ENCODE measurements at places on chromosomes 13 and 19. TPM values are rescaled to one million over a fixed set of nuclear protein-coding genes. Genes with fewer than 3 reads are reported as not detected.

Gene HSH2D
- total RNA-seq, result not detected

Gene ZIK1
- total RNA-seq, result 2.3 TPM

DNA sequence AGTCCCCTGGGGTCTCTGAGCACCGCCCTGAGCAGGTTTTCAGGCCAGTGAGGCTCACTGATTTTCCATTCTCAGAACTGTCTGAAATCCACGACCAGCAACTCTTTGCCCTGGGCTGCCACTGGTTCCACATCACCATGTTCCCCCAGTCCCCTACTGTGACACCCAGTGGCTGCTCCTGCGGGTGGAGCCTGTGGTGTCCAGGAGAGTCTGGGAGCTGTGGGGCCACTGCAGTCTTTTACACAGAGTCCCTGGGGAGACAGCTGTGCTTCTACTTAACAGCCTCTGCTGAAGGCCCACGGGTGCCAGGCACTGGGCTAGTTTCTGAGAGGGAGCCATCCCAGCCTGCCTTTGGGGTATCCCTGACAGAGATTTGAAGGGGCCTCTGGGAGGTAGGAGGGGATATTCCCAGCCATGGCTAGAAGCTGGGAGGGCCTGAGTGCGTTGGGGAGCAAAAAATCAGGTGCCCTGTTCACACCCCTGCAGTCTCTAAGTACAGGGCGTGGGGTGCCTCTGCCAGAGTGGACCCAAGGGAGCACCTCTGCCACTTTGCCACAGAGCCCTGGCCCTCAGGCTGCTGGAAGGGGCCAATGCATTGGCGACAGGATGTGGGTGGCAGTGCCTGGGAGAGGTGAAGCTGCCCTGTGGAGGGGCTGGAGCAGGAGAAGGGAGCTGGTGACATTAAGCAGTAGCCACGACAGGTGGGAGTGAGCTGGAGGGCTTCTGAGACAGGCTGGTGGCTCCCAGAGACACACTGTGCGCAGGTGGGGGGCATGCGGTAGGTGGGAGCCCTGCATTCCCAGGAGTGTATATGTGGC lies 200.2 kb upstream of the ZNF536 start:
- no peak for DNase-seq

GRCh38 chr13:22189176-22190048 lies 518.5 kb downstream of the FGF9 start:
- DNase-seq, result no peak

GRCh38 chr13:20994441-20994821 lies 67.0 kb downstream of the LATS2 start:
- no peak for DNase-seq

Gene F2RL3
- total RNA-seq, result not detected

Gene ERVK3-1
- 48.0 TPM for total RNA-seq

Gene ZNF547
- total RNA-seq, result 1.8 TPM

DNA sequence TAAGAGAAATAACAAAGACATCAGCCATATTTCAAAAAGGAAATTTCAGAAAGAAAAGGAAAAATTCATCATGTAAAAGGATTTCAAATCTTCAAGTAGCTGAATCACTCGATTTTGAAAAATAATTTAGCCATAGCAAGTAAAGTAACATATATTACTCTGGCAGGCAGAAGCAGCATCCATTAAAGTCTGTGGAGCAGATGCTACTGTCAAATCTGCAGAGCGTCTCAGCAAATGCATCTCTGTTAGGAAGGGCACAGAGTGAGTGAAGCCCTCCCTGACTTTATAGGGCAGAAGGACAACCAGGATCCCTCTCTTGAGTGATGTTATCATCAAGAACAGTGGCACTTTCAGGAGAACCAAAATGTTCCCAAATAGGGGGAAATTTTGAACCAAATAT lies 445.5 kb downstream of the EFNB2 start:
- no peak for DNase-seq

Gene KLK5
- total RNA-seq, result not detected

DNA sequence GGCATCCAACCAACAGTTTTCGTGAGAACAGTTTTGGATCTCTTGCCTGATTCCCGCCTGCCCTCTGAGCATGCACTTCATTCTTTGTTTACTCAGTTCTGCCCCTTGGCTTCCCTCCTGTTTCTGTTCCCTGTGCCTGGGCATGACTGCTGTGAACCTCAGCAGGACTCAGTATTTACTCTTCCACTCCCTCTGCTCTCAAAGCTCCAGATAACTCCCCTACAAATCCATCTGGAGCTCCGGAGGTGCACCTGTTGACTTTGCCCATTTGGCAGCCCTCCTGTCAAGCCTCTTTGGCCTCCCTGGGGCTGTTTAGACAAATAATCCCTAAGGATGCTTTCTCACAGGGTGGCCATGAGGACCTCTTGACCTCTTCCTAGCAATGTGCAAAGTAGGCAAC lies 34.2 kb upstream of the ARGLU1 start:
- no peak for DNase-seq

Gene LENG9
- 7.2 TPM for total RNA-seq

DNA sequence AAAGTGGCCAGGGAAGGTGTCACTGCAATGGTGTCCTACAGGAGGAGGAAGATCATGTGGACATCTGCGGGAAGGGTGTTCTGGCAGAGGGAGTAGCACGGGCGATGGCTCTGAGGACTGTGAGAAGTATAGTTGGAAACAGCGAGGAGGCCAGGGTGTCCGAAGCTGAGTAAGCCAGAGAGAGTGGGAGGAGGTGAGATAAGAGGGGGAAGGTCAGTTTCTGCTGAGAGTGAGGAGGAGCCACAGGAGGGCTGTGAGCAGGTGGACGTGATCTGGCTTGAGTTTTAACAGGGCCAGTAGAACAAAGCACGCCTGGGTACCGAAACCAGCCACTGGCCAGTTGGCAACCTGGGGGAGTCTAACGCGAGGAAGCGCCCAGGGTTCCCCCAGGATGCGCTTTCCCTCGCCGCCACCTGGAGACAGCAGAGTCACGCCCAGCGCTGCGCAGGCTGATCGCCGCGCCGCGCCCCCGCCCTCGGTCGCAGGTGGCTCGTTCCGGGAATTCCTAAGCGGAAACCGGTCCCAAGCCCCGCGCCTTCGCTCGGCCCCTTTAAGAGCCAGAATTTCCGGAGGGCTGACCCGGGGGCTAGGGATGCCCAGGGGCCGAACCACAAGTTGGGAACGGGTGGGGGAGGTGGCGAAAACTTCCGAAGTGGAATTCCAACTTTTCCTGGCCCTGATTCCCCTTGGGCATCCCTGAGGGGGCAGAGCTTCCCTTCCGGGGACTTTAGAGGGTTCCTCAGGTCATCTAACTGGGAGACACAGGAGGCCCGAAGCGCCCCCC lies 1.1 kb upstream of the LSR start:
- no peak for DNase-seq

Gene PRR20C
- total RNA-seq, result not detected

DNA sequence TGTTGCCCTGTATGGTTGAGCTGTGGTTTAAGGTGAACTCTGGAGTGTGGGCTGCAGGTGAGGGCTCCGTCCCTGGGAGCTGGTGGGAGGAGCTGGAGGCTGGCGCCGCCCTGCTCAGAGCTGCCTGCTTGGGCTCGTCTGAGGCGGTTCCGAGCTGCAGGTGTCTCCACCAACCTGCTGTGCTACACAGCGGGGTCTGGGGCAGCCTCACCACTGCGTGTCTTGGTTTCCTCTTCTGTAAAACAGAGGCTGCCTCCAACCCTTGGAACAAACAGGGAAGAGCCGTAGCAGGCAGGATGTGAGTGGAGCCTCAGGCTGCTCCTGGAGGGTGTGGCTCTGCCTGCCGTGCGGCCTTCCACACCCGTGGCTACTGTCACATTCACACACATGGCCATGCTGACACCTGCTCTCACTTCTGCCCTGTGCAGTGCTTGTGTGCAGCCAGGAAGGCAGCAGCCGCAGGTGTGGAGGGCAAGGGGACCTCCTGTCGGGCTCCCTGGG lies 21.4 kb downstream of the NAXD start:
- no peak for DNase-seq

DNA sequence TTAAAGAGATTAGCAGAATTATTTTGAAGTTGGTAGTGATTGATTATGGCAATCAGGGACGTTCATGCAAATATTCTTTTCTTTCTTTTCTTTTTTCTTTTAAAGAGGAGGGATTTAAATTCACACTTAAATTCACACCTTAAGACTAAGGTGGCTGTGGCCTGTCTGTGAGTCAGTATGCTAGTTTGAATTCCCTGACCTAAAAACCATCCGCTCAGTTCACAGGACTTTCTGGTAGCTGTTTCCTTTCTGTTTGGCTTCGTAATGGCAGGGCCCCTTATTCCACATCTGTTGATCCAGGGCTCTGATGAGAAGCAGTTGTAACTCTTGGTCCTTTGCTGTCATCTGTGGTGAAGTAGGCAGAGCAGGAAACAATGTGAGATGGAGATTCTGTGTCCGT lies 7.5 kb downstream of the TNFSF11 start:
- no peak for DNase-seq

Gene ANGPTL8
- not detected for total RNA-seq

- DNase-seq, result no peak
Observed at GRCh38 chr13:44523146-44524015, 52.7 kb downstream of the TSC22D1 start.

Gene C13orf46
- total RNA-seq, result not detected

DNA sequence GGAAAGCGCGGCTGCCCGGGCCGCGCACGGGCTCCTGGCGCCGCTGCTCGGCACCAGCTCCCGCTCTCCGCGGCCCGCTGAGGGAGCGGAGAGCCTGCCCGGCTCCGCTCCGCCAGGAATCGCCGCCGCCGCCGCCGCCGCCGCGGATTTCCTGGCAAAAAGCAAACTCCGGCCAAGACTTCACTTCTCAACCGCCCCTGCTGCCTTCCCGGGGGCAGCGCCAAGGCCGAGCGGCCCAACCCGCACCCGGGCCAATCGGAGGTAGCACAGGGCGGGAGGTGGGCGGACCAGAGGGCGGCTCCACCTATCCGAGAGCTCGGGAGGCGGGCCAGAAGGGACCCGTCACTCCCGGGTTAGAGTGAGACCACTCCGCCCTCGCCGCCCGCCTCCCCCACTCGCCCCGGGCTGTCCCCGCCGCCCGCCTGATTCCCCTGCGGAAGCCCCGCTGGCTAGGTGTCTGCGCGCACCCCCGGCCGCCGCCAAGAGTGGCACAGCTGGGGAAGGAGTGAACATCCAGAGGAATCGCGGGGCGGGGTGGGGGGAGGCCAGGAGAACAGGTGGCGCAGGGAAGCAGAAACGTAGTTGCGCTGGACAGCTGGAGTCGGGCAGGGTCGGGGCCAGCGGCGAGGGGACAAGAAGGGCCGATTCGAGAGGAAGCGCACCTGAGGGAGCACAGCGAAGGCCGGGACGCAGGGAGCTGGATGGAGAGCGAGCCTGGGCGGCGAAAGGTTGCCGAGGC lies at the start of gene LNX2:
TSS of gene LNX2 (minus strand) at position 153 of the 739 bp plus-strand sequence. CDS start 38,826 bp downstream, outside the sequence.
- DNase-seq, result peak; percentile 96

- no peak for DNase-seq
Observed at GRCh38 chr13:30976025-30976424, 43.6 kb downstream of the TEX26 start.

Measured in SK-MEL-5 (cell line).